Naive B cell (primary cell): ENCODE measurements at places on chromosomes 5 and 9.

GRCh38 chr9:121376214-121376830 is 6.3 kb upstream of the STOM start:
- no peak for DNase-seq

- DNase-seq, result no peak
Observed at GRCh38 chr5:10377081-10377480, 23.6 kb downstream of the MARCHF6 start.

DNA sequence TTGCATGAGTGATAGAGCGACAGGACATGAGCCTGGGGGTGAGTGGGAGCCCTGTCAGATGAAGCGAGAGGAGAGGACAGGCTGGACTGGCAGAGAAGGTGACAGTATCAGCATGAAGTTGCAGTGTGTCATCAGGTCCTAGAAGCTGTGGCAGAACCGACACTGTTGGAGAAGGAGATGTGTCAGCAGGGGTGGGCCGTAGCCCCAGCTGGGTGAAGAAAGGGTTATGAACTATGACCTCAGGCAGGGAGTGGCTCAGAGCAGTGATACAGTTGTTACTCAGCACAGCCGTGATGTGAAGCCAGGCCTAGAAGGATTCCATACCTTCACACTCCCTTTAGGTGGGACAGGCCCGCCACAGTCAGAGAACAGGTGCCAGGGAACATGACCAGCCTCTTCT is 7.6 kb downstream of the PCYOX1L start:
- no peak for DNase-seq

GRCh38 chr9:86771941-86772634 is 175.2 kb downstream of the GAS1 start:
- no peak for DNase-seq

DNA sequence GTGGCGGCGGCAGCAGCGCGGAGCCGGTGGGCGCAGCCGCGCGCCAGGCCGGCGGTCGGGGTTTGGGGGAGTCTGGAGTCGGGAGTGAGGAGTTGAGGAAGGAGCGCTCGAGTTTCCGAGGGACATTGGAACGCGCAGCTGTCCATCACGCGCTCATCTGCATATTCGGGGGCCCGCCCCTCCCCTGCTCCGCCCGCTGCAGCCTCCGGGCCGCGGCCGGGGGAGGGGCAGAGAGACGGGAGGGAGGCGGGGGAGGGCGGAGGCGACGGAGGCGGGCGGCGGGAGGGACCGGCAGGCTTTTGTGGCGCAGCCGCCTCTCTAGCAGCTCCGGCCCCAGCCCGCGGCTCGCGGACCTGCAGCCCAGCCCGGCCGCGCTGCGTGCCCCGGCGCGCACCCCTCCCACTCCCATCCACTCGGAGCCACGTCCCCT is at the start of gene IRX2:
IRX2 (minus strand) TSS at position 86 of the 430 bp plus-strand sequence. CDS start 264 bp downstream, outside the sequence.
- no peak for DNase-seq

DNA sequence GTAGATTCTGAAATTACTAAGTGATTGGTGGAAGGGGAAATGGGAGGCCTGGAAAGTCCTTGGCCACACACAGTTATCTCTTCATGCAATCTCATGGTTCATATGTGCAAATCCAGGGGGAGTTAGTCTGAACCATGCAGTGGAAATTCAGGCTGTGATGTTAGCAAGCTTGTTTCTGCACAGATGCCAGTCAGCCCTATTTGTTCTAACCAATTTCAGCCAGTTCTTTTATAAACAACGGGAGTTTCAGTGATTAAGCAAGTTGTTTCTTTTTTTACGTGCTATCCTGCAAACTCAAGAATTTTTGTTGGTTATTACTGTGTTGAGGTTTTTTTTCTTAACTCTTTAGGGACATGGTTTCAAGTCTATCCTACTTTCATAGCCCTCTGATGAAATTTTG is 298.0 kb downstream of the FER start:
- no peak for DNase-seq

GRCh38 chr9:129455151-129455995 is 165.5 kb downstream of the C9orf50 start:
- no peak for DNase-seq

- no peak for DNase-seq
Observed at GRCh38 chr5:172952034-172952511, 7.2 kb upstream of the RPL26L1 start.

- DNase-seq, result no peak
Observed at GRCh38 chr9:134484479-134484878, 157.1 kb upstream of the COL5A1 start.

- peak; percentile 50 for DNase-seq
Observed at GRCh38 chr5:157312492-157312891, 46.6 kb downstream of the CYFIP2 start.

DNA sequence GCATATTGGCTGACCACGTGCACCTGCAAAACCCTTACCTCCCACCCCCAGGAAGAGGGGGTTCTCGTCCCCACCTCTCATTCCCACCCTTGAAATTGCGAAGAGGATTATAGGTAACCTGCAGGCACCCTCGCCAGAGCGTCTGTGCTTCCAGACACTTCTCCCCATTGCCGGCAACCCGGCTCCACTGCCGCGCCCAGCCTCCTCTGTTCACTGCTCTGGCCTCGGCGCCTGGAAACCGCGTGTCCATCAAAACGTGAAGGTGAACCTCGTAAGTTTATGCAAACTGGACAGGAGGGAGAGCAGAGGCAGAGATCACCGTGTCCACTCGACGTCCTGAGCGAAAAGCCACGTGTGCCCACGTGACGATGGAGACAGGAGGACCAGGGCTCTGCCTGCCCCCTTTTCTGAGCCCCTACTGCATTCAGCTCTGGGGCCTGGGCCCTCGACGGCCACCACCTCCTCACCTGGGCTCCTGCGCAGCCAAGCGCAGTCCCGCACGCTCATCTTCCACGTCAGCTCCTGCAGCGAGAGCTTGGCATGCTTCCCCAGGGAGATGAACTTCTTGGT is 1.9 kb downstream of the TERT start:
- no peak for DNase-seq
